ENCODE measurements at places on chromosomes 4 and X.
A peak's percentile ranks its signal among the peaks of the same experiment; 100 is the strongest.

DNA sequence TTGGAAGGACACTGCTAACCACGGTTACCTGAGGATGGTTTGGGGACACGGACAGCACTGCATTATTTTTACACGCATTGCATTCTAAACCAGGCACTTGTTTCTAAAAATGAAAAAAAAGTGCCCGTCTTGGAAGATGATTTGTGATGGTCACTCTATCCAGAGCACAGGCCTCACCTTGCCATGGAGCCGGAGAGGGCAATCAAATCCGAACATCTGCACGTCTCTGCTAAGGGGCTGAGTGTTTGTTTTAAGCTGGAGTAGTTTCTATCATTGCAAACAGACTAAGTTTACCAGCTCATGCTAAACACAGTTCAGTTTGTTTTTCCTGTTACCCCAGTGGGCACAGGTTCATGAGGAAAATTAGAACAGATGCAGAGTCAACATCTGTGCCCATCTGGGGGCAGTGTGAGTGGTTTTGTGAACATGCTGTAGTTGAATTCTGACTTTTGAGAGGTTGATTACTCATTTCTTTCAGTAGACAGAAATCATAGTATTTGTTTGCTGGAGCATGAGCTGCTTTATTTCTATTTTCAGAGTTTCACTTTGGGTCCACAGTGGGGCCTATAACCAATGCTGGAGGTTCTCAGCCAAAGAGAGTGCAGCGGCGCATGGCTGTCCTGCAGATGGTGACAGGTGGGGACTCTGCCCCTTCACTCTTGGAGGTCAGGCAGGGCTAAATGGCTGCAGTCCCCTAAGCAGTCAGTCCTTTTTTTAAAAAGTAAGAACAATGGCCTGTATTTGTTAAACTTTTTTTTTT lies 65.4 kb upstream of the ENPP6 start:
- no peak for DNase-seq

- no peak for DNase-seq
These were observed 18.3 kb upstream of the H2AZ1 start for GRCh38 chr4:99968330-99968729.

- peak; percentile 84 for DNase-seq
These were observed 14.5 kb downstream of the SPACA5 start for GRCh38 chrX:48021026-48021900.

DNA sequence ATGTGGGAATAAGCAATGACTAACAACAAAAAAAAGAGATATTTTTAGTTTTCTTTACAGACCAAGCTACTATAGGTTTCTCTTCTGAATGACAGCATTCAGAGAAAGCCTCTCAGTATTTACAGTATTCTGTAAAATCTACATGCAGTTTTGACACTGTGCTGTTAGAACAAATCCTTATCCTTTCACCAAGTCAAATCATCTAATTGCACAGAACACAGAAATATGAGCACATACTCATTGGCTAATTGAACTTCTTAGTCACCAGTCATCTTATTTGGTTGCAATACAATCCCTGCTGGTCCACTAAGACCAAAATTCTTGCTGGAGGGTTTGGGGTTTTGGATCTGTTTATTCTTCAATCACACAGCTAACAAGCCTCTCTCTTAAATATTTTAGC lies 5.7 kb downstream of the ACOT9 start:
- DNase-seq: no peak

DNA sequence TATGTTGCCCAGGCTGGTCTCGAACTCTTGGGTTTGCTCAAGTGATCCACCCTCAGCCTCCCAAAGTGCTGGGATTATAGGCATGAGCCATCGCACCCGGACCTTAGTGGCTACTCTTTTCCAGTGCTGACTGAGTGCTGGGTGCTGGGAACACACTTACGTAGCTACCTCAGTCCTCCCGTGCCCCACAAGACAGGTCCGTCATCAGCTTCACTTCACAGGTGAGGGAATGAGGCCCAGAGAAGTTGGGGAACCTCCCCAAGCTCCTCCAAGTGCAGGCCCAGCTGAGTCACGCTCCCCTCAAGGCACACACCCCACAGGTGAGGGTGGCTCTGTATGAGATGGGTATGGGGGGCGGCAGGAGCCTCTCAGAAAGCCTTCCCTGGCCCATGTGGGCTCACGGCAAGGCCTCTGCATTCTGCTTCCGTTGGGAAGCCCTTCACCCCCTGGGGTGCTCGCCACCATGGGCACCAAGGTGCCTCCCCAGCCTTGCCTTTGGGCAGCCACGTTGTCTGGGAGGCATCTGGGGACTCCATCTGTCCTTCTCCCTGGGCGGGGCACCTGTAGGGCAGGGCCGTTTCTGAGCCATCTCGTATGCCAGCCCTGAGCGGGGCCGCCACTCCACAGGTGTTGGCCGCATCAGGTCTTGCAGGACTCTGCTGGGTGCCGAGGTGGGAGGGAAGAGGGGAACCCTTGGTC lies 28.4 kb downstream of the NSG1 start:
- no peak for DNase-seq

Data from CD4-positive, alpha-beta T cell treated with Interleukin-10 for 1 hour (primary cell).